PC-3 (cell line): ENCODE measurements at places on chromosomes 5 and 9. TPM values are rescaled to one million over a fixed set of nuclear protein-coding genes. Genes with fewer than 3 reads are reported as not detected.

DNA sequence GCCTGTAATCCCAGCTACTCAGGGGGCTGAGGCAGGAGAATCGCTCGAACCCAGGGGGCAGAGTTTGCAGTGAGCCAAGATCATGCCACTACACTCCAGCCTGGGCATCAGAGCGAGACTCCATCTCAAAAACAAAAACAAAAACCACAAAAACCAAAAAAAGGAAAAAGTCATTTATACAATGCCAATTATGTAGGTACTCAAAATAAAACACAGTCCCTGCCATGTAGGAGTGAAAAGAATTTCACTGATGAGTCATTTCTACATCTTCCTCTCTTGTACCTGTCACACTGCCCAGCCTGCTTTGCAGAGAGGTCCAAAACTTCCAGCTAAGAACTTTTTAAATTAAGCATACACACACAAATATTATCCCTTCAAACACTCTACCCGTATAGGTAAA lies 215.8 kb downstream of the EPB41L4A start:
- DNase-seq, result peak; percentile 22

- DNase-seq, result no peak
Observed at GRCh38 chr5:154087260-154087659, 48.5 kb downstream of the MFAP3 start.

DNA sequence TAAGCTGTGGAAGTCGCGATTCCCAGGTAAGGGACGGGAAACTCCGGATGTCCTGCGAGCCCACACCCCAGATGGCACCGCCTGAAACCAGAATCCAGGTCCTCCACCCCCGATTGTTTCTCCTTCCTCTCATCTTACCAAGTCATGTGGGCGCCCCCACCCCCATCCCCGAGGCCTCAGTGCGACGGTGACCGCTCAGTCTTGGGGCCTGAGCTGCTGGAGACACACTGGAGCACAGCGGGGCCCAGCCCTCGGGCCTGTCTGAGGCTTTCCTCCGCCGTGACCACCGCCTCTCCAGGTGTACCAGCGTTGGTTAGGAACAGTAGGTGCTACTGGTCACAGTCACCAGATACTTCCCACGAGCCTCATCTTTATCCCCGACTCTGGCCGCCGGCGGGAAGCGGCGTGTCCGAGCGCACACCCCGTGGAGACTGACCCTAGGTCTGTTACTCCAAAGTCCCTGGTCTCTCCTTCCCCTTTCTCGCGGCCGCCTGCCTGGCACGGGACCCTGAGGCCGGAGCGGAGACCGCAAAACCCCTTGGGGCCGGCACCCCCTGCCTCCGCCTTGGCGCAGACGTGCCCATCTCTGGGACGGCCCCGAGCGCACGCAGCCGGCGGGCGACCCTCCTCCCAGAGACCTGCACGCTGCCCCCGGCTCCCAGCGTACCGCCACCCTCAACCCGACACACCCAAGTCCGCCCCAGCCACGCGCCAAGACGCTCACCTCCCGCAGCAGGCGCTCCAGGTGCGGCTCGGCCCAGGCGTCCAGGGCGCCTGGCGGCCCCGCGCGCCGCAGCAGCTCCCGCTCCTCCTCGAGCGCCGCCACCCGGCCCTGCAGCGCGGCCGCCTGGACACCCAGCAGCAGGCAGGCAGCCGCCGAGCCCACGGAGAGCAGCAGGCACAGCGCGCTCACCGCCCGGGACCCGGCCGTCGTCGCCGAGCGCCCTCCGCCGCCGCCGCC lies 733 bp downstream of the COL23A1 start:
- no peak for DNase-seq

- DNase-seq, result no peak
Observed at GRCh38 chr5:120919017-120919416, 454.9 kb downstream of the PRR16 start.

DNA sequence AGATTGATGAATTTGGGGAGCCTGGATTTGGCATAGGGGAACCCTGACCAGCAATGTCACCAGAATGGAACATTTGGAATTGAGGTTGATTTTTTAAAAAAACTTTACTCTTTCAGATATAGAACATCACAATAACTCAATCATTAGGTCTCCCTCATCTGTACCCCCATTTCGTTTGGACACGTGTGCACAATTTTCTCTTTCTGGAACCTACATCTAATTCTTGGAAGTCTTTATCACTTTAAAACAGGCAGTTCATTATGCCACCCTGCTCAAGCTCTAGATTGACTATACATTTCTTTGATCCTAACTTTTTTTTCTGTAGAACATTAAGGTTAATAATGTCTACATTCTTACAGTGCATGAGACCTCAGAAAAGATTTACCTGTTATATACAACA lies 3.7 kb upstream of the SSBP2 start:
- no peak for DNase-seq

GRCh38 chr9:20087481-20087880 lies 298.6 kb upstream of the SLC24A2 start:
- DNase-seq, result no peak

- no peak for DNase-seq
Observed at GRCh38 chr9:71790296-71790695, 22.0 kb upstream of the CEMIP2 start.

DNA sequence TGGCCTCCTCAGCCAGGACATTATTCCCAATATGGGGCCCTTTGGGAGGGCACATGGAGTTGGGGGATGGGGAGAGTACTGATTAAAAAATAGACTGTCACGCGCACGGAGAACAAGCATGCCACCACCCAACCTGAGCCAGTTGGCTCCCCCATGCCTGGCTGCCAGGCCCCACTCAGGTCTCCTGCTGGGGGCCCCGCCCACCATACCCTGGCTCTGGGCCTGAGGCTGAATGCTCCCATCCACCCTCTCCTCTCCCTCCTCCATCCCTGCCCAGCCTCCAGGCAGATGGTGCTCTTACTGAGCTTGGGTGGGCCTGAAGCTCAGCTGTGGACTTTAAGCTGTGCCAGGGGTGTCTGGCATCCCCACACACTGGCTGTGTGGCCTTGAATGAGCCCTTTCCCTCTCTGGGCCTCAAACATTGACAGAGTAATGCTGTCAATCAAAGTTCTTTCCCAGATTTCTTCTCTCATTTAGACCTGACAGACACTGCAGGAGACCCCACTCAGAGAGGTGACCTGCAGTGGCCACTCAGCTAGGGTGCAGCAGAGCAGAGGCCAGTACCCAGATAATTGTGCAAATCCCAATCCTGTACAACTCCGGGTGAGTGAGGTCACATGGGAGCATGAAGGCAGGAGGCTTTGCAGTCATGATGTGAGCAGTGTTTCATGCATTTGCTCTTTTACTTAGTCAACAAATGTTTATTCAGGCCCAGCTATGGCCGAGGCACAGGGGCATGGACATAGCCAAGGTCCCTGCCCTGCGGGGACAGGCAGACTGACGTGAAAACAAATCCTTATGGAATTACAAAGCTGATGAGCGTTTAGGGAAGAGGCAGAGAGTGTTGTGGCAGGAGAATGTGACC lies 9.8 kb upstream of the SYNPO start:
- DNase-seq, result no peak

DNA sequence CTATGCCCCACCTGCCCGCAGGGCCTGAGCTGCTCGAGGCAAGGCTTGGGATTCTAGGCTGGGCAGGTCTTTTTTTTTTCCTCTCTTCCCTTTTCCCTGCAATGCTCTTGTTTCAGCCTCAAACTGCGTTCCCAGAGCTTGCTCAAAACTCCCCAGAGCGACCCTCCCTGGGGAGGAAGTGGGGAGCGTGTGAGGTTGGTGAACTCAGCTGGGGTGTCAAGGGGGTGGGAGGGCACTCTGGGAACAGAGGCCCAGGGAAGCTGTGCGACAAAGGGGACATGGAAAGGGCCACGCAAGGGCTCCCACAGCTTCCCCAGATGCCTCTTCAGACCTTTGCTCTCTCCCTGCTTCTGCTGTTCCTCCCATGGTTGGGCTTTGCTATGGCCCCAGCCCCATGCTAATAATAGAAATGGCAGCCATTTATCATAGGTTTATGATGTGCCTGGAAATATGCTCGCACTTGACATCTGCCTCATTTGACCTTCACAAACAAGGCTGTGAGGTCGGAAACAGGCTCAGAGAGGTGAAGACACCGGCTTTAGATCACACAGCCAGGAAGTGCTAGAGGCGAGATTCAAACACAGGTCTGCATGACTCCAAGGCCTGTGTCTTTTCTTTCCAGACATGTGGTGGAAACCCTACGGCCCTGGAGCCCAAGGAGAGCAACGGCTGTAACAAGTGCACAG lies 40.9 kb upstream of the IL17B start:
- no peak for DNase-seq

DNA sequence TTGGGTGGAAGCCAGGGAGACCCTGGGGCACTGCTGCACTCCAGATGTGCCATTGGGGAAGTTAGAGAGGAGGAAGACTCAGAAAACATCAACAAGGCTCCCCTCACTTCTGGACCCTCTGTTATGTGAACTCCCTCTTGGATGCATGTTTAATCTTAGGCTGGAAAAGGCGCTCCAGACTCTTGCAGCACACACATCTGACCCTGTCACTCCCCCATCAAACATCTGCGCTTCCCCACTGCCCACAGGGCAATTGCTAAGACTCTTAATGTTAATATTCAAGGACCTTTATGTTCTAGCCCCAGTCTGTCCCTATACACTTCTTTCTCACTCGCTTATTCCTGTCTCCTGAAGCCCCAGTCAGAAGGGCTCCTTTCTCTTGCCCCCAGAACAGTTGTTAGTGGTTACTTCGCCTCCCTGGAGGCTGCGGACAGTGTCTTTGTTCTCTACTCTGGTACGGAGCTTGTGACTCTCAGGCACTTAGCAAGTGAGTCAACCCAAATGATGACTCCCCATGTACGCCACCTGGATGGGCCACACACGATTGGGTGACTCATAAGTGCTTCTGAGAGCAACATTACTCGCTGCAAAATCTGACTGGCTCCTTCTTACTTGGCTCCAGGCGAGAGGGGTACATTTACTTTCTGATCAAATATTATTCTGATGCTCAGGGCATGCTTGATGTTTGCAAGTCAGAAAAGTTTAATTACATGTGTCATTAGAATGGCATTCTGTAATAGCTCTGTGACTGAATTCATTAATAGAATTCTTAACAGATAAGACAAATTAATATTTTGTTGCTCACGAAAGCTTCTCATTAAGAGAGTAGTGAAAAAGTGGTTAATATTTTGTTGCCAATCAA lies 193.6 kb downstream of the HSPA4 start:
- DNase-seq, result peak; percentile 94

- peak; percentile 75 for DNase-seq
Observed at GRCh38 chr5:134113902-134114875, at the start of gene TCF7. Gene TCF7 (plus strand): TSS chr5:134114681. CDS start chr5:134114907, 226 bp downstream.

- no peak for DNase-seq
Observed at GRCh38 chr5:176169393-176170063, 68.7 kb upstream of the SIMC1 start.

DNA sequence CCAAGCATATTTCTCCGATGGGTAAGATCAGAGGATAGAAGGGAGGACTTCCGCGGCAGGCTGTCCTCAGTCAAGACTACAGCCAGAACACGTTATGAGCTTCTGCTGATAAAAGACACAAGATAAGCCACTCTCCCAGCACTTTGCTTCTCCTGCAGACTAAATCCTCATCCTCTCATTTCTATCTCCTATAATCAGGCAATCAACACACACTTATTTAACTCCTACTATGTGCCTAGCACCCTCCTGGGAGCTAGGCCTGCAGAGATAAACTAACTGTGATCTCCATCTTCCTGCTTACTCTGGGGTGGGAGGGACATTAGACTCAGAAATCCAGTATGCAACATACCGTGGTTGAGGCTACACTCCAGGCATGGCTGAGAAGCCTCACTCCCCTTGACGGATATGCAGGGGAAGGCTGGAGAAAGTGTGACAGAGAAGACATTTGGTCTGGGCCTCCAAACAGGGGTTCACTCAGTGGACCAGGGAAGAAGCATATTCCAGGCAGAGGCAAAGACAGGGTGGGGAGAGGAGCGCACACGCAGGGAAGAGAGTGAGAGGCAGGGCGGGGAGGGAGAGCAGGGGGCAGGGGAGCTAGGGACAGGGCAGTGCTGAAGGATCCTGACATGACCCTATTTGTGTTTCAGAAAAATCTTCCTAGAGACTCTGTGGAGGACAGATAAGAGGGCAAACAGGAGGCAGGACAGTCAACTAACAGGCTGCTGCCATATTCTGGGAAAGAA lies 274.1 kb downstream of the DENND1A start:
- no peak for DNase-seq

GRCh38 chr5:50697739-50698138 lies 31.3 kb downstream of the PARP8 start:
- DNase-seq, result no peak

DNA sequence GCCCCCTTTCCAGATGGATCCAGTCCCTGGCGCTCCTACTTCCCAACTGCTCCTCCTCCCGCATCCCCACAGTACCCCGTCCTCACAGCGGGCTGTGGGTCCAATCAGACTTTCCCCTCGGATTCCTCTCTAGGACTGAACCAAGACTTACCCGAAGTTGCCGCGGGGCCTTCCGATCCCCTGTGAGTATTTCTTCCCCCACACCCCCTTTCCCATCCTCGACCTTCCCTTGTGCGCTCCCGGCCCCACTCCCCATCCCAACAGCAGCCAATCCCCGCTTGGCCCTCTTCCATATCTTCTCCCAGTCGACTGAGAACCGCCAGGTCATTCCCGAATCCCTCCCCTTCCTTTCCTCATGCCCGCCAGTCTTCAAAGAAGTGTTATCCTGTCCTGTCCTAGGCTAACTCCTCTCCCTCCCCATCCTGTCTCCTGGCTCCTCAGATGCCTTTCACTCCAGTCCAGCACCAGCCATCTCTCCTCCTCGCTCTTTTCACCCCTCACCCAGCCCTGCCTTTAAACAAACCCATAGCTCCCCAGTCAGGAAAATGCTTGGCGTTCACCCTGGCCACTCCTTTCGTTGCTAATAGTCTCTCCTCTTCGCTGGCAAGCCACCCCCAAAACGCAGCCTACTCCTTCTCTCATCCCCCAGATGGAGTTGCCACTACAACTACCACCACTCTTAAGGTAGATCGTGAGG lies 646 bp downstream of the SWI5 start:
- DNase-seq, result no peak

DNA sequence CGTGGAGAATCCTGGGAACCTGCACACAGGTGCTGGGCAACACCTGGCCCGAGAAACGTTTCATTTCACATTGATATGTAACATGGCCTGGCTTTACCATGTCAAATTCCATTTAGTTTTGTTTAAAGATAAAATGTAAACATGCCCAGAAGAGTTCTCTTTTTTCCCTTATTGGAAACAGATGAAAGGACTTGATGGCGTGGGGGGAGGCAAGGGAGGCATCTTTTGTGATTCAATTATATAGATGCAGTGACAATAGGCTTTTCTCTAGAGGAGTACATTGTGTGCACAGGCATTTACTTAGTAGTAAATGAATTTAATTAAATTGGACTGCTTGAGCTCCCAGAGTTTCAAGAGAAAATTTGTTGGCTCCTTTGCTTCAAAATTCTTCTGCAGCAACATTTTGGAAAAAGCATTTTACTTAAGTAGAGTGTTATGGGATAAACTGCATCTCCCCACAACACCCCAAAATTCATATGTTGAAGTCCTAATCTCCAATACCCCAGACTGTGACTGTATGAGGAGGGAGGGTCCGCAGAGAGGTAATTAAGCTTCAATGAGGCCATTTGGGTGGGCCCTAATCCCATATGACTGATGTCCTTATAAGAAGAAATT lies 254.3 kb upstream of the NFIL3 start:
- DNase-seq, result no peak

GRCh38 chr5:4570047-4570995 lies 569.8 kb upstream of the ADAMTS16 start:
- no peak for DNase-seq

Gene S100Z
- total RNA-seq, result 0.11 TPM in 1 of 2 replicates, not detected in the other

Gene SPINK6
- not detected in 2 replicates for total RNA-seq

Gene LAMC3
- total RNA-seq, result 4.6 and 6.0 TPM in 2 replicates

Gene LRRC19
- not detected in 2 replicates for total RNA-seq

Gene HAVCR2
- 0.04 TPM in 1 of 2 replicates, not detected in the other for total RNA-seq

Gene SPATA31A3
- not detected in 2 replicates for total RNA-seq

Gene SMIM33
- total RNA-seq, result not detected in 2 replicates

Gene FOXD4
- 0.80 and 0.98 TPM in 2 replicates for total RNA-seq

Gene ACOT12
- total RNA-seq, result not detected in 2 replicates

Gene PLAC8L1
- 0.95 TPM in 1 of 2 replicates, not detected in the other for total RNA-seq

Gene EEIG1
- 10.8 and 26.1 TPM in 2 replicates for total RNA-seq
